Type B pancreatic cell (in vitro differentiated cells): ENCODE measurements at places on chromosomes 6 and 20.

DNA sequence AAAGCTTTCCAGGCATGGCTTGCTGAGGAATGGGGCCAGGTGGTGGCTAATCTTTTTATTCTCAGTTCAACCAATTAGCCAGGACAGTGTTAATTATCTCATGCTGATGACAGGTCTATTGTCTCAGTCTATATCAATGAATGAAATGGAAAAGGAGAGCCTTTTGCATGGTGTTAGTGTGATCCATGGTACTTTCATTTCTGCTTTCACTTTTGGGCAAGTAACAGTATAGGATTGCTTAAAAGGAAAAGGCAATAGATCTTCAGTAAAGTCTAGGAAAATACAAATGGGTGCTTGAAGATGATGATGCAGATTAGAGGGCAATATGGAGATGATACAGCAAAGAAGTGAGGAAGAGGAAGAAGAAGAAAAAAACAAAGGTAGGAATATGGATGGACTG is 430.3 kb downstream of the TFAP2A start:
- H3K36me3 ChIP-seq = no peaks in the 10 kb centered on the region
- H3K27me3 ChIP-seq = no peaks in the 10 kb centered on the region
- no peak overlapping the region for H3K27ac ChIP-seq

GRCh38 chr6:153644000-153644399 is 395.0 kb upstream of the OPRM1 start:
- H3K27me3 ChIP-seq = no peaks in the 10 kb centered on the region
- no peaks in the 10 kb centered on the region for H3K36me3 ChIP-seq
- H3K4me3 ChIP-seq = no peak overlapping the region
- no peak overlapping the region for H3K27ac ChIP-seq

GRCh38 chr6:159109391-159109790 is 59.8 kb upstream of the FNDC1 start:
- peak; percentile 32 for DNase-seq
- peaks cover 4% of the 10 kb centered on the region for H3K4me1 ChIP-seq
- peaks cover 8% of the 10 kb centered on the region for H3K27me3 ChIP-seq
- no peak overlapping the region for H3K27ac ChIP-seq

- no peaks in the 10 kb centered on the region for H3K27me3 ChIP-seq
- DNase-seq = no peak
- H3K4me1 ChIP-seq = no peaks in the 10 kb centered on the region
- H3K36me3 ChIP-seq = no peaks in the 10 kb centered on the region
Measured at GRCh38 chr6:153038378-153039057, 36.0 kb upstream of the MTRF1L start.

- H3K27me3 ChIP-seq = no peaks in the 10 kb centered on the region
- peaks cover 3% of the 10 kb centered on the region for H3K4me1 ChIP-seq
- no peak overlapping the region for H3K27ac ChIP-seq
- DNase-seq = no peak
- H3K4me3 ChIP-seq = no peak overlapping the region
Measured at GRCh38 chr20:52242237-52243230, 51.0 kb upstream of the ZFP64 start.

GRCh38 chr20:51017251-51017650 is 5.7 kb downstream of the KCNG1 start:
- H3K4me1 ChIP-seq = peaks cover 52% of the 10 kb centered on the region
- peak overlapping the region; percentile 11 for H3K4me3 ChIP-seq
- peaks cover 32% of the 10 kb centered on the region for H3K36me3 ChIP-seq
- H3K27ac ChIP-seq = peak overlapping the region; percentile 22

GRCh38 chr20:54680439-54680838 is 205.0 kb downstream of the DOK5 start:
- H3K27me3 ChIP-seq = peaks cover 5% of the 10 kb centered on the region
- no peaks in the 10 kb centered on the region for H3K36me3 ChIP-seq
- peaks cover 20% of the 10 kb centered on the region for H3K4me1 ChIP-seq
- no peak overlapping the region for H3K27ac ChIP-seq
- no peak for DNase-seq

- no peak for DNase-seq
- H3K27me3 ChIP-seq = peaks cover 19% of the 10 kb centered on the region
- H3K4me3 ChIP-seq = no peak overlapping the region
- no peak overlapping the region for H3K27ac ChIP-seq
- no peaks in the 10 kb centered on the region for H3K36me3 ChIP-seq
Measured at GRCh38 chr20:43167615-43168014, 22.1 kb downstream of the PTPRT start.

- no peak for DNase-seq
- no peak overlapping the region for H3K4me3 ChIP-seq
- H3K27me3 ChIP-seq = no peaks in the 10 kb centered on the region
- peaks cover 4% of the 10 kb centered on the region for H3K4me1 ChIP-seq
- no peaks in the 10 kb centered on the region for H3K36me3 ChIP-seq
- H3K27ac ChIP-seq = no peak overlapping the region
Measured at GRCh38 chr6:40900791-40901190, 138.2 kb downstream of the UNC5CL start.

GRCh38 chr6:23728707-23729106 is 397.3 kb upstream of the NRSN1 start:
- H3K36me3 ChIP-seq = no peaks in the 10 kb centered on the region
- no peak overlapping the region for H3K27ac ChIP-seq
- no peak overlapping the region for H3K4me3 ChIP-seq
- H3K27me3 ChIP-seq = no peaks in the 10 kb centered on the region
- H3K4me1 ChIP-seq = peaks cover 4% of the 10 kb centered on the region
- DNase-seq = no peak

- no peak for DNase-seq
- peak overlapping the region; percentile 20 for H3K27ac ChIP-seq
Measured at GRCh38 chr6:6685249-6686040, 96.9 kb downstream of the LY86 start.

GRCh38 chr6:30750379-30750668 is 6.0 kb upstream of the IER3 start:
- H3K4me1 ChIP-seq = peaks cover 41% of the 10 kb centered on the region
- H3K36me3 ChIP-seq = no peaks in the 10 kb centered on the region
- H3K4me3 ChIP-seq = no peak overlapping the region
- H3K27ac ChIP-seq = peak overlapping the region; percentile 91

- no peak overlapping the region for H3K4me3 ChIP-seq
- no peaks in the 10 kb centered on the region for H3K4me1 ChIP-seq
- no peak overlapping the region for H3K27ac ChIP-seq
- no peaks in the 10 kb centered on the region for H3K27me3 ChIP-seq
- no peak for DNase-seq
- no peaks in the 10 kb centered on the region for H3K36me3 ChIP-seq
Measured at GRCh38 chr6:137171824-137172733, 1.4 kb downstream of the IL22RA2 start.
